ENCODE measurements at places on chromosomes 16 and 17.

GRCh38 chr16:4217204-4218131 is 24.4 kb downstream of the SRL start:
- no peak for DNase-seq

GRCh38 chr17:81866440-81867169 is 4.5 kb downstream of the ARHGDIA start:
- DNase-seq: no peak

DNA sequence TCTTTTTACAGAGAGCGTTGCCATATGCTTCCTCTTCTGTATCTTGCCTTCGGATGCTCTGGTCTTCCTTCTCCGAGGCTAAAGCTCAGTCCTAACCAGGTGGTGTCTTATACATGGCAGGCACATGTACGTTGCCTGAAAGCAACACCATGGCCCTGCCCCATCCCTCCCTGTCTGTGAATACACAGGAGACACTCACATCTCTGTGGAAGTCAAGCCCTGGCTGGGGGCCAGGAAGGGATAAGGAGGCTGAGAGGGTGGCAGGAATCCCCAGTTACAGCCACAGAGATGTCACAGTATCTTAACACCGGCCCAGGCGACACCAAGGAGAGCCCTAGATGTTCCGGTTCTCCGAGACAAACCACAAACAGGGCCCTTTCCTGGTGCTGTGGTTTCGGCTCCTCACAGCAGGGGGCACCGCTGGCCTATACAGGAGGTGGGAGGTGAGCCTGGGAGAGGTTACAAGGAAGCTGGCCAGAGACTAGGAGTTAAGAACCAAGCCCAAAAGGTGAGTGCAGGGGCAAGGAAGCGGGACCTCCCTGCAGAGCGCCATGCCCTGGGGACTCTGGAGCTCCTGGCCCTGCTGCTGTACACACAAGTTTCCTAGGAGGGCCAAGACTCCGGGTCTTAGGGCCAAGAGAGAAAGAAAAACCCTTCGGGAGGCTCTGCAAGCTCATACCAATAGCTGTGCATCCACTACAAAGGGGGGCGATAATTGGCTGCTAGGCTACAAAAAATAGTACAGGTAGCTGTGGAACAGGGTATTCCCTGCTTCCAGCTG is 41.7 kb downstream of the SRL start:
- DNase-seq: peak; percentile 28

GRCh38 chr16:58422809-58423208 is 30.5 kb downstream of the GINS3 start:
- no peak for DNase-seq

DNA sequence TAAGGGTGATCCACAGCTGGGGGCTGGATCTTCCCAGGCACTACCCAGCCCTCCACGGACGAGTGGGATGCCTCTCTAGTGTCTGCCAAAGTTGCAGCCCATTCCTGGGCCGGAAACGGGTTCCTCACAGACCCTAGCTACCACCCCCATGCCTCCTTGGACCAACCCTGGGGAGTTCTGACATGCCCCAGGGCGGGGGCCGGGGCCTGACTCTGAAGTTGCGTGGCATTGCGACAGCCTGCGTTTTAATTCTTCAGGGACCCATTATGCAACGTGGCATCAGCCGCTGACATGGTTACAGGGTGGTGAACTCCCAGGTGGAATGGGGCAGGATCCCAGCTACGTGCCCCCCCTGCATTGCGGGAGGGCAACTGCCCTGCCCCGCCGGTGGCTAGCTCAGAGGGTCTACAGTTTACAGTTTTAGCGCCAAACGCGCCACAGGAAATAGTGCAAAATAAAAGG is 2.7 kb downstream of the CBX4 start:
- DNase-seq: no peak

DNA sequence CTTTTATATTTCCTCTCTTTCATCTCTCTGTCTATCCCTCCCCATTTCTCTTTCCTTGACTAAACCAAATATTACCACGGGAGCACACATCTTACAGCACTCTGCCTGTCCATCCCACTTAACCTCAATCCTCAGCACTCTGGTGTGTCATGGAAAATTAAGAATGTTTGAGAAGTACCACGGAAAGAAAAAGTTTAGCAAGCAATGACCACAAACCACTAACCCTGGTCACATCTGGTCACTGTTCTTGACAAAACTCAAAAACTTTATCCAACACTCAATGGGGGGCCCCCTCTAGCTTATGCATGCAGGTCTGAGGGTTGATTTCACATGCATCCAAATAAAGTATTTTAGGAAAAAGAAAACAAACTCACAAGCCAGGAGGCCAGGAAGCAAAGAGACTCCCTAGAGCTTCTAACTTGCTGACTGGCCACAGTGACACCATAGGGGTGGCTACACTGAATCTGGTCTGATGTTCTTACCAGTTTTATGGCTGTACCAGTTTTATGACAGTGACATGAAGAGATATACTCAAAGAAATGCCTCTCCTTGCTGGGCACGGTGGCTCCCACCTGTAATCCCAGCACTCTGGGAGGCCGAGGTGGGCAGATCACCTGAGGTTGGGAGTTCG is 229.2 kb downstream of the STX8 start:
- DNase-seq: no peak

DNA sequence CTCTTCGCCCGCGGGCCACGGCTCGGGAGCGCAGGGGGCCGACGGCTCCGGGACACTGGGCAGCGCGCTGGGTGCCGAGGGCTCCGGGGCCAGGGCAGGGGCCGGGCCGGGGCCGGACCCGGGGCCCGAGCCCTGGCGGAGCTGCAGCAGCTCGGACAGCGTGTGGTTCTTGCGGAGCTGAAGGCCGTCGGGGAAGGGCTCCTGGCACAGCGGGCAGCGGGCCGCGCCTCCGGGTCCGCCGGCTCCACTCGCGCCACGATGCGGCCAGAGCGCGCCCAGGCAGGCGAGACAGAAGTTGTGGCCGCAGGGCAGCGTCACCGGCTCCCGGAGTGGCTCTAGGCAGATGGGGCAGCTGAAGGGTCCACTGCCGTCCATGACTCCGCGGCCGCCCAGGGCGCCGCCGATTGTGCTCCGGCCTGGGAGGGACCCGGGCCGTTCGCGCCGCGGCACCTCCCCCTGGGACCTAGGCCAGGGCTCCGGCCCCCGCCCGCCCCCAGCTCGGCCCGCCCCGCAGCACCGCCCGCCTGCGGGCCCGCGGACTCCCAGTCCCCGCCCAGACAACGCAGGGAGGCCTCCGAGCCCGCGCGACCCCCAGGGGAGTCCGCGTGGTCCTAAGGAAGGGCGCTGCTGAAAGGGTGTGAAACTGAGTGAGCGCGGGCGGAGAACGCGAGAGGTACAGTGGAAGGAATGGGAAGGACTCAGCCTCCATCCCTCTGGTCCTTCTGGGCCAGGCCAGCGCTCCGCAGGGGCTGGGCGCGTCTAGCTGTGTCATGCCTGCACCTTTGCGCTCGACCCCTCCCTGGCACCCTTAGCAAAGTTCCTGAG is at the start of gene TRIM47:
Gene TRIM47, minus strand, starts transcription at position 408 of the 825 bp plus-strand sequence. Its CDS starts 33 bp downstream, at position 375.
- DNase-seq: no peak

- DNase-seq: no peak
Measured at GRCh38 chr17:82442643-82443464, 7.7 kb downstream of the CYBC1 start.

DNA sequence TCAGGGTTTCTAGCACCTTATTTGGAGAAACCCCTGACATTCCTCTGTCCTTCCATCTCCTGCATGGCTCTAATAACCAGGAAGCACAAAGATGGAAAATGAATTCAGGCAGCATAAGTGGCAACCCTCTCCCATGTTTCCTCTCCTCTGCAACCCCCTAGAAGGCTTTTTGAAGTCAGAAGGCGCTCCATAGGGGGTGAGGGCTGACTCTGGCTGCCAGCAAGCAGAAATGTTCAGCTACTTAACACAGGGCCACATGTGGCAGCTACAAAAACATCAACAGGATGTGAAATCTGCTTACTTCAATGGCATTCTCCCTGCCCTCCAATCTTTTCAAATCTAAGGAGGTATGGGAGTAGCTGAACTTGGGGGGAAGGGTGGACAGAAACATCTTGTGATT is 55.2 kb upstream of the IRX5 start:
- no peak for DNase-seq

DNA sequence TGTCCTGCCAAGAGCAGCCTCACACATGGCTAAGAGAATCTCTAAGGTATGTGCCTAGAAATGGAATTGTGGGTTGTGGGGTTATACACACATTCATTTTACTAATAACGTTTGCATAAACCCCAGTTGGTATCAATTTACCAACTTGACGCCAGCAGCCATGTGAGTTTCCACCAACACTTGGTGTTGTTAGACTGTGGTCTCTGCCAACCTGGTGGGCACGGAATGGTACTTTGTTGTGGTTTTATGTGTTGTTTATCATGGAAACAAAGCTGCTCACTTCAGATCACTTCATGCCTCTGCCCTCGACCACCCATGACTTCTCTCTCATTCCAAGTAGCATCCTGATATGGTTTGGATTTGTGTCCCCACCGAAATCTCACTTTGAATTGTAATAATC is 152.0 kb upstream of the CDC42EP4 start:
- DNase-seq: no peak

DNA sequence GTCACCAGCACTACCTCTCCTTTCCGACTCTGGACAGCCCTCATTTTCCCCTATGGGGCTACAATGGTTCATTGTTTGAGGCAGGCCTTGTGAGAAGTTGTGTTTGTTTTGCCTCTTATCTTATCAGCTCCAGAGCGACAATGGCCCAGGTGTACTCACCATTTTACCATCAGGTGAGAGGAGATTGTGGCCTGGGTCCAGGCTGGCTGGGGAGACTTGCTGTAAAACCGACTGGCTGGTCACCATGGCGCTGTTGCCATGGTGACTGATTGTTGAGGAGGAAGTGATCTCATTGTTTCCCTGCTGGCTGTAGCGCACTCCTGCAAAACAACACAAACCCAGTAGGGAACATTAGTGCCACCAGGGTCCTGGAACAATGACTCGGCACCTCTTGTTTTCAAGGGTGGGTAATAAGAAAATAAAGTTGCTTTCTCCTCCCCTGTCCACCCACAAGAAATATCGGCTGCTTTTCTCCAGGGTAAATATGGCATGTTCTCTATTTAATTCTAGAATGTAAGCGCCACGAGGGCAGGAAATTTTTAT is 34.4 kb downstream of the HNF1B start:
- no peak for DNase-seq

- DNase-seq: no peak
Measured at GRCh38 chr16:69056421-69056820, 49.0 kb upstream of the HAS3 start.

- no peak for DNase-seq
Measured at GRCh38 chr17:77318021-77318420, 177.3 kb downstream of the SEC14L1 start.

DNA sequence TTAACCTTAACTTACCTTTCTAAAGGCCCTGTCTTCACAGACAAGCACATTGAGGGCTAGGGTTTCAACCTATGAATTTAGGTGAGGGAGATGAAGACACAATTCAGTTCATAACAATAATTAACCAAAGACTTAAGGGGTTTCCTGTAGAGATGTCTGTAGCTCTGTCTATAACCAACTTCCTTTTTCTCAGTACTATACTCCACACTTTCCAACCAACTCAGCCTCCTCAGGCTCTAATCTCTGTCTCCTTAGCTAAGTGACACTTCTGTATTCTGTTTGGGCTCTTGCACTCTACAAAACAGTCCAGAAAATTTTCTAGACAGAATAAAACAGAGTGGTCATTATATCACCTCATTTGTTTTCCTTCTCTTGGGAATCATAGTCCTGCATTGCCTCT is 25.8 kb downstream of the CAPNS2 start:
- DNase-seq: no peak

GRCh38 chr16:85689950-85690320 is 1.2 kb upstream of the GINS2 start:
- no peak for DNase-seq

DNA sequence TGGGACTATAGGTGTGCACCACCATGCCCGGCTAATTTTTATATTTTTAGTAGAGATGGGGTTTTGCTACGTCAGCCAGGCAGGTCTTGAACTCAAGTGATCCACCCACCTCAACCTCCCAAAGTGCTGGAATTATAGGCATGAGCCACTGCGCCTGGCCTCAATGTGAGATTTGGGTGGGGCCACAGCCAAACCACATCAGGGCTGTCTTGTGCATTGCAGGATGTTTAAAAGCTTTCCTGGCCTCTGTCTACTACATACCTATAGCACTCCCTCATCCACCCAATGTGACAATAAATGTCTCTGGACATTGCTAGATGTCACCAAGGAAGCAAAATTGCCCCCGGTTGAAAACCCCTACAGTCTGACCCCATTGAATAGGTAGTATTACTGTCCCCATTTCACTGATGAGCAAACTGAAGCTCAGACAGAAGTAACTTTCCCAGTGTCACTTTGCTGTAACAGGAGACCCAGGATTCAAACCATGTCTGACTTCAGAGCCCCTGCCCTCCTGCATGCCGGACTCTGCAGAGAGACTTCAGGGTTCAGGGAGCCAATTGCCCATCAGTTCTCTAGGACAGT is 3.6 kb upstream of the MAP3K14 start:
- peak; percentile 46 for DNase-seq

DNA sequence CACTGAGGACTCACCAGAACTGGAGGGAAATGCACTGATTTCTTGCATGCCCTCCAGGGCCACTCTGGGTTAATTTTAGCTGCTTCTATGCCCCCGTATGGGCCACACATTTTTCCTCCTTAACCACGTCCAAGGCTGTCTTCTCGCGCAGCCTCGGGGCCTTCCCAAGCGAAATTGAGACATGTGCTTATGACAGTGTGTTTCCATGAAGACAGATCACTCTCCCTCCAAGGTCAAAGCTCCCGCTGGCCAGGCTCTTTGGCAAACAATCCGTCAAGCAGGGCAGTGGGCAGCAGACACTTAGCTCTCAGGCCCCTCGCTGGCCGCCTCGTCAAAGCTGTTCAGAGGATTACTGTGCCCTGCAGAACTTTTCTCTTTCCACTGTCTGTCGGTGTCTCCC is 243.0 kb upstream of the N4BP1 start:
- DNase-seq: no peak

DNA sequence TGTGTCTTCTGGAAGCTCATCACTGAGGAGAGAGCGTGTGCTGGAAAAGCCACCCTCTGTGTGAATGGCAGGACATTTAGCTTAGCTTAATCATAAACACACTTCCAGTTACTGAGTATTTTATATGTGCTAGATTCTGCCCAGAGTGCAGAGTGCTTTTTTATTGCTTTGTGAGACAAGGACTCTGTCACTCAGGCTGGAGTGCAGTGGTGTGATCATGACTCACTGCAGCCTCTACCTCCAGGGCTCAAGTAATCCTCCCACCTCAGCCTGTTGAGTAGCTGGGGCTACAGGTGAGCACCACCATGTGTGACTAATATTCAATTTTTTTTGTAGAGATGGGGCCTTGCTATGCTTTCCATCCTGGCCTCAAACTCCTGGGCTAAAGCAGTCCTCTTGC is 61.4 kb upstream of the IRX3 start:
- no peak for DNase-seq

- DNase-seq: no peak
Measured at GRCh38 chr17:68133346-68134045, 98.0 kb downstream of the KPNA2 start.

- DNase-seq: no peak
Measured at GRCh38 chr17:30848021-30848420, 16.3 kb downstream of the ATAD5 start.

DNA sequence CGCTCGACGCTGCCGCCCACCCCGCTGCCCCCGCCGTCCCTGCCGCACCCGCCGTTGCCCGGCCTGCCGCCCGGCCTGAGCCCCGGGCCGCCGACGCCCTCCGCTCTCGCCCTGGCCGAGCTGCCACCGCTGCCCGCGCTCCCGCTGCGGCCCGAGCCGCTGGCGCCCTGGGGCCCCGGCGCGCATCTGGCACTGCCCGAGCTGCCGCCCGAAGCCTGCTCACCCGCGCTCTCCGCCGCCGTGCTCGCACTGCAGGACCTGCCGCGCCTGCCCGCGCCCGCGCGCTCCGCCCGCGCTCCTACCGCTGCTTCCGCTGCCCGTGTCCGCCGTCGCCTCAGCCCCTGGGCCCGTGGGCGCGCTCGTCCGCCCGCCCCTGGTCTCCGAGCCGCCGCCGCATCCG is 8.4 kb upstream of the CLDN9 start:
- no peak for DNase-seq
